C1 segment of cervical spinal cord (tissue), 14 donors: ENCODE measurements at places on chromosomes 5 and 9.

DNA sequence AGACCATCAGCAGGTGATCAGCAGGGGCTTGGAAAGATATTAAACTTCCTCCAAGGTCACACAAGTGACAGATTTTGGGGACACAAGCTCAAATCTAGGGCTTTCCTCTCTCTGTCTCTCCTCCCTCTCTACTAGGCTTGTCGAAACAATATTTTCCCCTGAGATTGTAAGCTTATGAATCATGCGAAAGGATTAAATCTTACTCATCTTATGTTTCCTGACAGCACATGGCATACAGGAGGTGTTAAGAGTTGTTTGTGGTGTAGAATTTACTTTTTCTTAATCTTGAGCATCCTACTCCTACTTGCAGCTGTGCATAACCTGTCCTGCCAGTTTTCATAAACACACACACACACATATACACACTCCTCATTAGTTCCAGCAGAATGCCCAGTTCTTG is 186.3 kb downstream of the MARCHF11 start:
- DNase-seq = no peak

DNA sequence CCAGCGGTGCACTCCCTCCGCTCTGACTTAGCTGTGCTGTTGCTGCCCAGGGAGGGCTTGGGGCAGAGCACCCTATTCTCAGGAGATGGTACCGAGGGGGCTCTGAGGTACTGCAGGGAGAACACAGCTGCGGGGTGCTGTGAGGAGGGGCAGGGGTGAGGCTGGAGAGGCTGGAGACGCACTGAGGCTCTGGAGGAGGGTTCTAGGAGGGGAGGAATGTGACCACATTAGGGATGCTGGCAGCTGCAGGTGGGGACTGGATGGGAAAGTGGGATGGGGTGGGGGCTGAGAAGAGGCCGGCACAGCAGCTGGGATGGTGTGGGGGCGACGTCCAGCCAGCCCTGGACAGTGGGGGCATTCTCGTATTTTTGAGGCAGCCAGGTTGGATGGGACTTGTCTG is 20.9 kb downstream of the NCS1 start:
- no peak for DNase-seq

DNA sequence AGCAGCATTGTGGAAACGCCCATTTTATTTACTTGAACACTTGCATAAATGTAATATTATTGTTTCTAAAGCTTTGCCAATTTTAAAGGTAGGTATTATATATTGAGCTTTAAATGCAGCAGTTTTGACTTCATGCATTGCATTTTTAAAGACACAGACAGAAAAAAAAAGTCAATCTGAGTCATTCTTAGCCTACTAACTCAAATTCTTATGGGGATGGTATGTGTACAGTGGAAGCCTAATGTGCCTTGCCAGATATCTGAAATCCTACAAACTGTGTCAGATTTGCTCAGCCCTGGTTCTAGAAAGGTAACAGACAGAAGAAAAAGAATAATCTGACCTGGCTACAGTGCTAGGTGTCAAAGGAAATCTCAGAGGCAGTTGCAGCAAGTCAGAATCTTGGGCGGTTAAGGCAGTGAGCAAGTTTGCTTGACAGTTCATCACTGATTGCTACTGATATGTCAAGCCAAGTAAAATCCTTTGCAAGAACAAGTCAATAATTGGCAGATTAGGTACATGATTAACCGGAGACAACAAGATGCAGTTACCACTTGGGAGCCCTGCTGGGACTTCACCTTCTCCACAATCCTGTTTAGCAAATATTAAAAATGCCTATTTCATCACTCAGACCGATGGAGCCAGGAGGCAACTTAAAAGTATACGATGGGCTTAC is 224.8 kb upstream of the WWC1 start:
- no peak for DNase-seq

- DNase-seq = no peak
Measured at GRCh38 chr9:108468364-108468763, 387.4 kb downstream of the ACTL7B start.

GRCh38 chr9:114273461-114273881 is 49.4 kb upstream of the ORM1 start:
- no peak for DNase-seq

- no peak for DNase-seq
Measured at GRCh38 chr9:93642961-93643360, 66.6 kb downstream of the PHF2 start.

DNA sequence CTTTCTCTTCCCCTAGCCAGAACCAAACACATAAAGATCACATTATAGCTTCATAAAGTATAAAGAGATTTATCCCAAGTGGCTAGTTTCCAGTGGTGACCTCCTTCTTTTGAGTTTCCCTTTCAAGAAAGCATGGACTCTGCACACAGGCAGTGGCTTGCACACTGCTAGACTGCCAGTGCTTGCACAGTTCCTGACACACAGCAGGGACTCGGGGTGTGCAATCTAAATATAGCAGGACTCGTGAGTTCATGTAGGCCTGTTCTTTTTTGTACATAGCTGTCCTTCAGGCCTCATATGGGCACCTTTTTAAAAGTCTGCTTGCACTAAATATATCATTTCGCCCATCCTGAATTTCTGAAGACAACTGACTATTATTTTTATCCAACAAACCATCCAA is 308.6 kb downstream of the FBXL7 start:
- no peak for DNase-seq

- DNase-seq = no peak
Measured at GRCh38 chr9:126639318-126640000, 25.7 kb downstream of the LMX1B start.

DNA sequence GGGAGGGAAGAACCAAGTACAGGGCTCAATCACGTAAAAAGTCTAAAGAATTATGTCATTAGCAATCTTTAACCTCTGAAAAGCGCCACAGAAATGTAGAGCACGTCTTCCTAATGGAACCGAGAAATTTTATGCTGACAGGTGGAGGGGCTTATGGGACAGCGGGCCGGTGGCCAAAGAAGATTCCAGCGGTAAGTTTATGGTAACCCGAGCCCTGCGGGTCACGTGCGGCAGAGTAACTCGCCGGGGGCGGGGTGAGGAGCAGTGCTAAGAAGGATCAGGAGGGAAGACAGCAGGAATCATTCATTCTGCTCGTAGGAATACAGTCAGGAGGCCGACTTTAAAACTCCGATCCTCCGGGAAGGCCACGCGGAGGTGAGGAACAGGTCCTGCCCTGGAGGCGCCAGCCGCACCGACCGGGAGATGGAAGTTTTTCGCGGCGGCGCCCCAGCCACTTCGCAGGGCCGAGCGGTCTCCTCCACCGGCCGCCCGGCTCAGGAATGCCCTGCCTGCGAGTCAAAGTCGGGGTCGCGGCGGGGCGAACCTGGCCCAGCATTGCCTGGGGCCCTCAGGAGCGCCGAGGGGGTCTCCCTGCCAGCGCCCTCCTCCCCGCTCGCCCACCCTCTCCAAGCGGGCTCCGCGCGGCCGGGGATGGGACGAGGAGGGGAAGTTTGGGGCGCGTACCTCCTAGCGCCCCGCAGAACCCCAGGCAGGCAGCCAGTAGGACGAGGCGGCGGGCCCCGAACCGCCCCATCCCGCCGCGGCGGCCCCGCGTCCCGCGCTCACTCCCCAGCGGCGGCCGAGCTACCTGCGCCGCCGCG is 101.8 kb downstream of the ESM1 start:
- DNase-seq = no peak

DNA sequence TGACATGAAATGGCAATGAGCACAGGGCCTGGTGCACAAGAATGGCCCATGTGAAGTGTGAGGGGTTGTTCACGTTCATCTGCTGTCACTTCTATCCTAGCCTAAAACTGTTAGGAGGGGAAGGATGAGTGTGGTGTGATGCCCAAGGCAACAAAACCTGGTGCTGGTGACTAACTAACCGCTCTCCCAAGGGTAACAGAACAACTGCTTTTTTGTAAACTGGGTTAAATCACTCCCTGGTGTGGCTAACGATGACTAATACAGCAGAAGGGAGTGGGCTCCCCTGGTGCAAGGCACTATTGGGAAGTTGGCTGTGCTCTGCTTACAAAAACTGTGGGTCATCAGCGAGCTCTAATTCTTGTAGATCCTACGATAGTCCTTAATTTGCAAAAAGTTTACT is 103.2 kb upstream of the VCAN start:
- DNase-seq = no peak

- DNase-seq = peak; percentile 39
Measured at GRCh38 chr9:34403554-34404380, 27.1 kb upstream of the MYORG start.

GRCh38 chr9:94668418-94668927 is 29.2 kb upstream of the FBP1 start:
- no peak for DNase-seq

GRCh38 chr5:150143350-150144245 is 12.0 kb downstream of the PDGFRB start:
- no peak for DNase-seq

DNA sequence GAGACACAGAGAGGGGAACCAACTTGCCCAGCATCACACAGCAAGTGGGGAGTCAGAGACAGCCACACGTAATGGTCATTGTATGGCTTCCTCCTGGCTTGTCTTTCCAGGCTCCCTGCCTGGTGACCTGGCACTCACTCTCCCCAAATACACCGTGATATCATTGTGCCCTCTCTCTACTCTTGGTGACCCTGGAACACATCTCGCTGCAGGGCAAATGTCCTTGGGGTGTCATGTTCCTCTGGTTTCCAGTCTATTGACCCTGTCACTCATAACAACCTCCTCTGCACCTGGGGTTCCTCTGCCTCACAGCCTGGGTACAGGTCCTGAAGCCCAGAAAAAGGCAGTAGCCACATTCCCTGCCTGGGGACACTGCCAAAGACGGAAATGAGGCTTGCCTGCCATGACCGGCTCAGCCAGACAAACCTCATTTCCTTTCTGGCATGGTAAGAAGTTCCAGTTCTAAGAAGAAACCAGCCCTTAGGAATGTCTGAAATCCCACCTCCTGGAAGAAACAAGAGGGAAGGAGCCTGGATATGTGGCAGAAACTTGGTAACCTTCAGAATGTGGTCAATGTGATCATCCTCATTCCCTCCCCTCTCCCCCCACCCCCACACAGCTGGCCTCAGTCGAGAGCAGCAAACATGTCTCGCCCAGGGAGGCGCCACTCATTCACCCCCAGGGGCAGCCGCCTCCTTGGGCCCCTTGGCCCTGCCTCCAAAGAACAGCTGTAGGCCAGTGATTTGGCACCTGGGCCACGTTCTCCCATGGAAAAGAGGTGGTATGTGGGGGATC is 30.6 kb upstream of the SMU1 start:
- no peak for DNase-seq
